NCI-H2227 treated with DMSO at 0.1 percent for 48 hours (cell line): ENCODE measurements at places on chromosomes 16 and 17.

- DNase-seq, result no peak
Measured at GRCh38 chr17:57365420-57365819, 109.1 kb downstream of the MSI2 start.

- no peak for DNase-seq
Measured at GRCh38 chr17:56599088-56599487, 5.6 kb downstream of the NOG start.

- no peak for DNase-seq
Measured at GRCh38 chr16:65745201-65745708, 621.2 kb upstream of the CDH5 start.

- no peak for DNase-seq
Measured at GRCh38 chr17:75367312-75367711, 38.2 kb downstream of the GRB2 start.

- peak; percentile 19 for DNase-seq
Measured at GRCh38 chr17:19867329-19868078, at the start of gene ULK2. ULK2 (minus strand) TSS chr17:19867936; CDS start chr17:19867417, 519 bp downstream.

DNA sequence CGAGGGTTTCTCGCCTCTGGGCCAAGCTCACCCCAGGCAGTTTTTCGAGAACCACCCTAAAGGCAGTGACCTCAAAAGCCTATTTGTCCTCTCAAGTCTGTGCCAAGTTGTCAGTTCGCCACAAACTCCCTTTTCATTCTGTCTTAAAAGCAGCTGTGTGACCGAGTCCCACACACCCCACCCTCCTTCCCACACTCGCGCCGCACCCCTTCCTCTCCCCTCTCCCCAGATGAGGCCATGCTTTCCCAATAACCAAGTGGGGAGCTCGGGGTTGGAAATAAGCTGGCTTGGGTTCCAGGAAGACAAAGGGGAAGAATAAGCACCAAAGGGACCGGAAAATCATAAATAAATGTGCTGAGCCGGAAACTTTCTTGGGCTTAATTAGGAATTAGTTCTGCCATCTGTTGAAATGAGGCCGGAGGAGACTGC, 36.7 kb downstream of the GRIN2C start:
- no peak for DNase-seq

GRCh38 chr16:87062569-87063442, 254.4 kb downstream of the C16orf95 start:
- no peak for DNase-seq

- DNase-seq, result peak; percentile 37
Measured at GRCh38 chr17:46154151-46154816, 38.9 kb downstream of the KANSL1 start.

DNA sequence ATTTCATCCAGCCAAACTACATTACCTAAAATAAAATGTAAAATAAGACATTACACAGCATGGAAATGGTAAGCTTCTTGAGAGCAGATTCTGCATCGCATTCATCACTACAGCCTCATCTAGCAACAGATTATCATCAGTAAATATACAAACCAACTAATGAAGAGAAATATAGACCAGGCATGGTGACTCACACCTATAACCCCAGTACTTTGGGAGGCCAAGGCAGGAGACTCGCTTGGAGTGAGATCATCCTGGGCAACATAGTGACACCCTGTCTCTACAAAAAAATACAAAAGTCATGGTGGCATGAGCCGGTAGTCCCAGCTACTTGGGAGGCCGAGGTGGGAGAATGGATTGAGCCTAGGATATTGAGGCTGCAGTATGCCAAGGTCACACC, 19.9 kb downstream of the NCBP3 start:
- no peak for DNase-seq

GRCh38 chr17:71237903-71238538, 882.8 kb upstream of the SOX9 start:
- peak; percentile 93 for DNase-seq
